ENCODE measurements at places on chromosomes 3 and 15. TPM values are rescaled to one million over a fixed set of nuclear protein-coding genes. Genes with fewer than 3 reads are reported as not detected.
A peak's percentile ranks its signal among the peaks of the same experiment; 100 is the strongest.

The IL17RB gene
- 1.1 TPM for total RNA-seq

The SLC22A13 gene
- total RNA-seq: 0.85 TPM

The TM4SF1 gene
- total RNA-seq: 47.9 TPM

The HLTF gene
- 18.6 TPM for total RNA-seq

The PLIN1 gene
- total RNA-seq: 2.4 TPM

The CISH gene
- total RNA-seq: 3.5 TPM

The TNFAIP8L3 gene
- total RNA-seq: 17.1 TPM

The NEO1 gene
- 28.3 TPM for total RNA-seq

The EPHB3 gene
- 5.4 TPM for total RNA-seq

The CCR3 gene
- total RNA-seq: not detected

GRCh38 chr3:52771702-52772101, 962 bp upstream of the NEK4 start:
- no peak for ATAC-seq

DNA sequence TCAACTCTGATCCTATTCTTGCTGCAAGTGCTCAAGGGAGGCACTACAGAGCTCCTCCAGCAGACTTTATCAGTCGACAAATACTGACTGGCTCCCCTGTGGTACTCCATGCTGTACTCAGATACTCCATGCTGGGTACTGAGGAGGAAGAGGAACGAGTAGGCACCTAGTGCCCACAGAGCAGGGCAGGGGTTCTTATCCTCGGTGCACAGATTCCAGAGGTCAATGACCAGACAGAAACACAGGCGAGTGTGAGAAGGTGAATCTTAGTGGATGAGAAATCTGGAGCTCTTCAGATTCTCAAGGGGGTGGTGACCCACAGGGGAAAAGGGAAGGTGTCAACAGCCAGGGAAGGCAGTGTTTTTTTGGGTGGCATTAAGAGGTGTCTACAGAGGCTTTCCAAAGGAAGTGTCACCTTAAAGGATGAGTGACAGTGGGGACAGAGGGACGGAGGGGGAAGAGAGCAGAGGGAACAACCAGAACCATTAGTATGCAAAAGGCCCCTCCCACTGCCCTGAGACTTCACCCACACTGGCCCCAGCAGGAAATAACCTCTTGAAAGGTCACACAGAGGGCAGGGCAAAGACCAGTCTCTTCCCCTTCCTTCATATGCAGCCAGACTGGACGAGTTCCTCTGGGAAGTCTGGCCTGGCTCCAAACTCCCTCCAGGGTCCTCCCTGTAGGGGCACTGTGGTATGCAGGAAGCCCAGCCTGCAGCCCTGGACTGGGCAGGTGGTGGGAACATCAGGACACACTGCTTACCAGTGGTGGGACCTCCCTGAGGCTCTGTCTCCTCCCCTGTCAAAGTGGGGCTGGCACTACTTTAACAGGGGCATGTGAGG, 27.5 kb downstream of the CCDC12 start:
- ATAC-seq: peak; percentile 25

GRCh38 chr3:41307065-41307464, 107.8 kb downstream of the CTNNB1 start:
- ATAC-seq: no peak

- ATAC-seq: no peak
Observed at GRCh38 chr3:187685948-187686347, 15.8 kb upstream of the SST start.

- peak; percentile 75 for ATAC-seq
Observed at GRCh38 chr3:28139288-28139687, 102.1 kb upstream of the CMC1 start.

GRCh38 chr15:62209821-62210220, 44.7 kb upstream of the C2CD4B start:
- no peak for ATAC-seq

DNA sequence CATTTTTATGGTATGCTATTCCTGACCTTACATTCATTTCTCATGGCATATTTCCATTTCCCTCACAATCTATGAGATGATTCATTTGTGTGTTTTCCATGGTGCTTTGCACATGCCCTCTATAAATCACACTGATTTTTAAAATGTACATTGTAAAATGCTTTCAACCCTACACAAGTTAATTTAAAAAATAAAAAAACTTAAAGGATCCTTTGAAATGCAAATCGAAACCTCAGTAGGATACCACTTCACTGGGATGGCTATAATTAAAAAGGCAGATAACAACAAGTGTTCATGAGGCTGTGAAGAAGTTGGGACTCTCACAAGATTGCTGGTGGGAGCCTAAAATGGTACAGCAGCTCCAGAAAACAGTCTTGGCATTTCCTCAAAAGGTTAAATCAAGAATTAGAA, 83.5 kb downstream of the FMN1 start:
- ATAC-seq: no peak

DNA sequence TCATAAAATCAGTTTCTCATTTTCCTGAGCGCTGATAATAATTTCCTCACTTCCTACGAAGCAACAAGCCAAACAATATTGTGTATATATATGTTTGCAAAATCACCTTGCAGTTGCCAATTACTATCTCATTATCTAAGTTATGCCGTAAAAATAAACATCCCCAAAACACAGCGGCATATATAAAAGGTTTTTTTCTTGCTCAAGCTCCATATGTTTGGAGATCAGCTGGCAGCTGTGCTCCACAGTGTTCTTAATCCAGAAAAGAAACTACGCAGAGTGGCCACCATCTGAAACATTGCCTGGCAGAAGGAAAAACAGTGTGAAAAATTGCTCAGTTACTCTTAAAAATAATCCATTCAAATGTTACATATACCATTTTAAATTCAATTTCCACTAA, 951.4 kb downstream of the PLOD2 start:
- no peak for ATAC-seq

GRCh38 chr3:106168962-106169750, 300.3 kb upstream of the CBLB start:
- ATAC-seq: no peak

DNA sequence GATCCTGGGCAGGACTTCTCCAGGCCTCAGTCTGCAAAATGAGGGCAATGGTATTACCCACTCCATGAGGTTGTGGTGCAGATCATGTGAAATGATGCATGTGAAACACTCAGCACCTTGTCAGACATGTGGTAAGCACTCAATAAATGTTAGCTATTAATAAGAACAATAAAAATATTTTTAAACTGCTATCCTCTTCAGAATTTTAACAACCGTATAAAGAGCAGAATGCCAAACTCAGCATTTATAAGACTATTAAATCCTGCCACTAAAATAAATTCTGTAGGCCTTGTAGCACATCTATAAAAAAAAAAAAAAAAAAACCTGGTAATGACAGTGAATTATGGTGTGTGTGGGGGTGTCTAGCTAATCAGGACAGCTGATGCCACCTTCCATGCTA, 213.9 kb upstream of the UMPS start:
- ATAC-seq: no peak

DNA sequence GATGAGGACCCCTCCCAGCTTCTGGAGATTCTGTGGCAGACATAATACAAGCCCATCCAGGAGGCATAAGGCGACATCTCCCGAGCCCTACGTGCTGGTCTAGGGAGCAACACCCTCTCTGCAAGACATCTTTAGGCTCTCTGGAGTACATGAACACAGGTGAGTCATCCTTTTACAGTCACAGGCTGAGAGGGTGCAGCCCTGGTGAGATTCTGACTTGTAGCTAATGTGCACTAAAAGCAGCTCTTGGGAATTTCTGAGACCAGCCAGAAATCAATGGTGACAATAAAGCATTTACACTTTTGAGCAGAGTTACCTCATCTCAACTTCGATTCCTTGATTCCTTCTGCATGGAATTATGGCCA, 131.1 kb downstream of the XXYLT1 start:
- no peak for ATAC-seq

- ATAC-seq: no peak
Observed at GRCh38 chr3:17142516-17142915, 257.8 kb downstream of the PLCL2 start.

- ATAC-seq: no peak
Observed at GRCh38 chr3:141525814-141526213, 39.0 kb downstream of the RASA2 start.

GRCh38 chr3:15766406-15766805, 31.4 kb downstream of the ANKRD28 start:
- ATAC-seq: no peak

Measured in gastroesophageal sphincter (tissue), 4 donors.